ENCODE measurements at places on chromosomes 7 and 10.

GRCh38 chr10:69413221-69413865 lies 3.4 kb downstream of the TACR2 start:
- no peak for DNase-seq

DNA sequence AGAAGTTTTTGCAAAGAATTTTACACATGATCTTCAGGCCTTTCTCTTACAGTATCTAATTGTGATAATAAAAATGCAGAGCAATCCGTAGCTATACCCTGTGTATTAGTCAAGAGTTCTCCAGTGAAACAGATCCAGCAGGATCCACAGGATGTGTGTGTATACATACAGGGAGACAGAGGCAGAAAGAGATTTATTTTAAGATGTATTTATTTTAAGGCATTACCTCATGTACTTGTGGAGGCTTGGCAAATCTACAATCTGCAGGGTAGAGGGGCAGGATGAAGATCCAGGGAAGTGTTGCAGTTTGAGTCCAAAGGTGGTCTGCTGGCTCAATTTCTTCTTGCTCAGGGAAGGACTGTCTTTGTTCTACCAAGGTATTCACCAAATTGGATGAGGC lies 41.7 kb downstream of the ARHGAP12 start:
- DNase-seq, result no peak

- no peak for DNase-seq
These were observed 126.8 kb downstream of the NEURL1 start for GRCh38 chr10:103620352-103620740.

DNA sequence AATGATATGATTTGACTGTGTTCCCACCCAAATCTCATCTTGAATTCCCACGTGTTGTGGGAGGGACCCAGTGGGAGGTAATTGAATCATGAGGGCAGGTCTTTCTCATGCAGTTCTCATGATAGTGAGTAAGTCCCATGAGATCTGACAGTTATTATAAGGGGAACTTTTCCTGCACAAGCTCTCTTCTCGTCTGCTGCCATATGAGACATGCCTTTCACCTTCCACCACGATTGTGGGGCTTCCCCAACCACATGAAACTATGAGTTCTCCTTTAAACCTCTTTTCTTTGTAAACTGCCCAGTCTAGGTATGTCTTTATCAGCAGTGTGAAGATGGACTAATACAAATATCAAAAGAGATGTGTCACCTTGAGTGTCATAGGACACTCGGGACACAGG lies 502.7 kb upstream of the PODXL start:
- no peak for DNase-seq

DNA sequence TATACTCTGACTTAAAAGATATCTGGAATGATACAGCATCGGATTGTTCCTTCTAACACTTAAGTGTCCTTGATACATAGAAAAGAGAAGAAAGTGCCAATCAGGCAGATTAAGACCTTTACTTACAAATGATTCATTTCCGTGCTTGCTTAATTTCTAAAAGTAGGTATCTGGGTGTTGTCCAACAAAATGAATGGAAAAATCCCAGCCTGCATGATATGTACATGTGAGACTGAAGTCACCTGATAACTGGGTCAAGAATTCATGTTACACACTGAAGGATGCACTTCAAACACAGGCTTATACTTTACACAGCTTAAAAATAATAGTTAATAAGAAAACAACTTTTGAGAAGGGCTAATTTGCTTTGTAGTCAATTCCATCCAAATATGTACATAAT lies 25.2 kb upstream of the PLXDC2 start:
- no peak for DNase-seq

DNA sequence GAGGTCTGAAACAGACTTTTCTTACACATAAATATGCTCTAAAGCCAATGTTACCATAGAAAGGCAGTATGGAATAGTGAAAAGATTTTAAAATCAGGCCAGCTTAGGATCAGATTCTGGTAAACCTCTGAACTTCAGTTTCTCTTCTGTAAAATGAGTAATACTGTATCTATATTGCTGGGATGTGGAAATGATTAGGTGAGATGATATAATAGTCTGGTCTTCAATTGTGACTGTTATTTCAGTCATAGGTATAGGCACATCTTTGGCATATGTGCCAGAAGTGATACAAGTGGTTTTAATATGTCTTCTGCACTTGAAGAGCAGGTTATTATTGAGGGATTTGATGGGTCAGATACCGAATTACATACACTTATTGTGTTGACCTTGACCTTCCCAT lies 7.2 kb downstream of the ZNF277 start:
- no peak for DNase-seq

DNA sequence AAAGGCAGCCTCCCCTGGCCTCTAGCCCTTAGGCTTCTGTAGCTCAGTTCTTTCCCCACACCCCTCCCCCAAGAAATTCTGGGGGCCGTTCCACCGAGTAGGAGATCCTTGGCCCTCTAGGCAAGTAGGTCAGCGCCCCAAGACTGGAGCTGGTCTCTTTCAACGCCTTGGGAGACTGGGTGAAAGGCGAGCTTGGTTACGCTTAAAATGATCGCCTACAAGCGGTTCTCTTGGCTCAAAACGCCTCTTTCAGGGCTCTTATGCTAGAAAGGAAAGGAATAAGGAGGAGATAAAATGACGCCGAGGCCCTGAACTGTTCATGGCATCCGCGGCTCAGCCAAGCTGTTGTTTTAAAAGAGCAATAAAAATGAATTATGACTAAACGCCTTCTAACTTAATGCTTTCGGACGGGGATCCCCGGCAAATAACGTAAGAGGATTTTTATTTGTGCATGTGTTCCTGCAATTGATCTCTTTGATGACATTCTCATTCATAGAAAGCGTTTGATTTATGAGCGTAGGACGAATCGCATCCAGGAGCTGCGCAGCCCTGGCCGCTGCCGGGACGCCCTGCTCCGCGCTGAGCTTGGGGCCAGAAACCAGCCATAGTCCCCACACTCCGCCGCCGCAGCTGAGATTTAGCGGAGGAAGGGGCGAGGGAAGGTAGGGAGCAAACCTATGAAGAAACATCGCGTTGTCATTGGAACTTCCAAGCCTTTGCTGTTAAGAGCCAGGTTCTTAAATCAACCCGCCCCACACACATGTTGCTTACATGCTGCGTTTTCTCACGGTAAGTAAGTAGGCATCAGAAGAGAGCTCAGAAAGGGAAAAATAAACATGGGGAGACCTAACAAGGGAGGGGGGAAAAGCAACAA lies 3.0 kb upstream of the HOXA1 start:
- DNase-seq, result no peak

DNA sequence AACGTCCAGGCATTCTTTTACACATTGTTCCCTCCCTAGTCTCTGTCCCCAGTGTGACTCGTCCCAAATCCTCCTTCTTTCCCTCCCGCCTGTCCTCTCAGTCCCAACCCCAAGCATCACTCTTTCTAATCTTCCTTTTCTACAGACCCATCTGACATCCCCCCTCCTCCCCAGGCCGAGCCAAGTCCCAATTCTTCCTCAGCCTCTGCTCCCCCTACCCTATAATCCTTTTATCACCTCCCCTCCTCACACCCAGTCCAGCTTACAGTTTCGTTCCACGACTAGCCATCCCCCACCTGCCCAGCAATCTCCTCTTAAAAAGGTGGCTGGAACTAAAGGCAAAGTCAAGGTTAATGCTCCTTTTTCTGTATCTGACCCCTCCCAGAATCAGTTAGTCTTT lies 95.1 kb downstream of the MACC1 start:
- no peak for DNase-seq

DNA sequence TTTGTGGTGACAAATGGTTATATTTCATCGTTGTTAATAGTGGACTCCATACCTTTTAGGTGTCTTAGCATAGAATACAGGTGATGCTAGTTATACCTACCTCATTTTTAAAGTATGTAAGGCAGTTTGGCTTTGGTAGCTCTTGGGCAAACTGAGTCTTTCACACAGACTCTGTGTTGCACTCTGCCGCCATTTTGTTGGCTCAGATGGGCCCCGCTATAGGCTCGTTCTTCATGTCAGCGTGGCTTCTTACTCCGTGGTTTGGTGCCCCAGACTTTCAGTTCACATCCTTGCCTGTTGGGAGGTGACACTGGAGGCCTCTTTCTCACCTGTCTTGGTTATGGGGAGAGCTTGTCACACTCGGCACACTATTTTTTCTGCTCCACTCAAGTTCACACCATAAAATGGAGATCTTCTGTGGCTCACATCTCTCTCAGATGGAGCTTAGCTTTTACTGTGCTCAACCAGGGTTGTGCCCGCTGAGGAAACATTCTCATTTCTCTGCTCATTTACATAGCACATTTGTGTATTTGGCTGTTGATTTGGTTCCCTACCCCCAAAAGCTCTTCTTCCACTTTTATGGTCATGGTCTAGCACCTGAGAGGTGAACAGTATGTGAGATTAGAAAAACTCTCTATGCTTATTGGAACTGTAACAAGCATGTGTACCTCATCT lies 178.5 kb downstream of the ARID5B start:
- no peak for DNase-seq

GRCh38 chr10:51001587-51001986 lies 72.7 kb upstream of the PRKG1 start:
- DNase-seq, result no peak

- no peak for DNase-seq
These were observed 131.1 kb upstream of the RSU1 start for GRCh38 chr10:16948361-16948760.

DNA sequence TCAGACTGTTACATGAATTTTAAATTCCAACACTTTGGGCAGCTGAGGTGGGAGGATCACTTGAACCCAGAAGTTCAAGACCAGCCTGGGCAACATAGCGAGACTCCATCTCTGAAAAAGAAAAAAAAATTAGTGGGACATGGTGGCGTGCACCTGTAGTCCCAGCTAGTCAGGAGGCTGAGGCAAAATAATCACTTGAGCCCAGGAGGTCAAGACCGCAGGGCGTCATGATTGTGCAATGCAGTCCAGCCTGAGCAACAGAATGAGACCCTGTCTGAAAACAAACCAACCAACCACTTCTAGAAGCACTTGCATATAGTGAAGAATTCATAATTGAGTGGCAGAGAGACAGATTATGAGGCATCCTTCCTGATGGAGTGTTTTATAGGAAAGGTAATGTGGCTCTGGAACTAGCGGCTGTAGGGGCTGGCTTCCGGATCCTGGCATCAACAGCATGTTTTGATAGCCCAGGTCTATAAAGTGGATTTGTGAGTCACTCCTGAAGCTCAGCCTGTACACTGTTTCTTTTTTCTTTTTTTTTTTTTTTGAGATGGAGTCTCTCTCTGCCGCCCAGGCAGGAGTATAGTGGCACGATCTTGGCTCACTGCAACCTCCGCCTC lies 40.3 kb upstream of the RSBN1L start:
- DNase-seq, result no peak

- no peak for DNase-seq
These were observed 17.6 kb downstream of the SUN3 start for GRCh38 chr7:48011323-48011722.

GRCh38 chr7:134018306-134018705 lies 108.8 kb upstream of the LRGUK start:
- no peak for DNase-seq

GRCh38 chr7:33809228-33809627 lies 96.1 kb upstream of the BMPER start:
- DNase-seq, result no peak

- no peak for DNase-seq
These were observed 365.9 kb downstream of the PHTF2 start for GRCh38 chr7:78164459-78164858.

DNA sequence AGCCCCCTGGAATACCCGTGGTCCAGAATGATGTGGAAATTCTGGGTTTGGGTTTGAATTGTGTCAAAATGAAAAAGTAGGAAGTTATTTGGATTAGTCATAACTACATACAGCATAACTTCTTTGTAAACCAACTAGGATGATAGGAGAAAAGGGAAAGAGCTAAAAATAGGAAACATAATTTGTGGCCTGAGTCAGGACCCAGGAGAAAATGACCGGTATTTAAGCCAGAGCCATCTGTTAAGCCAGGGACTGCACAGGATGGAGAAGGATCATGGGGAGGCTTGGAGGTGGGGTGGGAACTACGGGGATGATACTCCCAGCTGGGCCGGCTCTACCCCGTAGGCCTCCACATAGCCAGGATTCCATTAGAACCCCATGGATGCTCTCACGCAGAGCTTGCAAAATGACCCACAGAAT lies 98.6 kb downstream of the MYOF start:
- DNase-seq, result no peak

- DNase-seq, result no peak
These were observed 45.7 kb downstream of the PITRM1 start for GRCh38 chr10:3126741-3127346.

DNA sequence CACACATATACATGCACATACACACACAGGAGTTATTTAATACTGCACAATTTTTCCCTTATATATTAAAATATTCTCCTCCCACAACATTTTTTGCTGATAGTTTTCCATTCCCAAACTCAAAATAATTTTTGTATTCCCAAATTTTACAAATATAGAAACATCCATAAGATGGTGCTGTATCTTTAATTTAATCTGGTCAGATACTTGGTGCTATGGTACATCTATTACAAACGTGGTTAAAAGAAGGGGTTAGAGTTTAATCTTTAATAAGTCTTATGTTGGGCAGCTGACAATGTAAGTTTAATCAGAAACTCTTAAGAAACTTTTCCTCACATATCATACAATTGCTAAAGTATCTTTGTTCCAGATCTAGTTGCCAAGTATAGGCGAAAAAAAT lies 10.2 kb upstream of the CADPS2 start:
- no peak for DNase-seq

GRCh38 chr10:17795813-17796594 lies 13.1 kb upstream of the MRC1 start:
- DNase-seq, result no peak

DNA sequence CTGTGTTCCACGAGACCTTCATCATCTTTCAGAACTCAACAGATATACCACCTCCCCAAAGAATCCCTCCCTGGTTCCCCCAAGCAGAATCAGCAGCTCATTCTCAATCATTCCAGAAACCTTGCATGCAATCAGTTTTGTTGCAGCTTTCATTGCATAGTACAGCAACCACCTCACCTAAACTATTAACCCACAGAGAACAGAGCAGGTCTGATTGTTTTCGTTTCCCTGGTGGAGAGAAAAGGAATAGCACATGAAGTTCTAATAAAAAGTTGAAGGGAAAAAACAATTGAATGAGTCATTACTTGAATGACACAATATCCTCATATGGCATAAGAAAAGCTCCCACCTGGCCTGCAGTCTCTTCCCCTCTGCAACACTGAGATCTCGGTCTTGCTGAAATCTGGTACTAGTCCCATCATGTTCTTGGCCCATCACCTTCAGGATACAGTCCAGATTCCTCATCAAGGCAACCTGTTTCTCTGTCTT lies 147.1 kb upstream of the GDF10 start:
- no peak for DNase-seq

Measured in GOT3 (cell line).